ENCODE measurements at places on chromosomes 7 and 10.

GRCh38 chr7:73871163-73872011 is 10.4 kb downstream of the TMEM270 start:
- DNase-seq = no peak

DNA sequence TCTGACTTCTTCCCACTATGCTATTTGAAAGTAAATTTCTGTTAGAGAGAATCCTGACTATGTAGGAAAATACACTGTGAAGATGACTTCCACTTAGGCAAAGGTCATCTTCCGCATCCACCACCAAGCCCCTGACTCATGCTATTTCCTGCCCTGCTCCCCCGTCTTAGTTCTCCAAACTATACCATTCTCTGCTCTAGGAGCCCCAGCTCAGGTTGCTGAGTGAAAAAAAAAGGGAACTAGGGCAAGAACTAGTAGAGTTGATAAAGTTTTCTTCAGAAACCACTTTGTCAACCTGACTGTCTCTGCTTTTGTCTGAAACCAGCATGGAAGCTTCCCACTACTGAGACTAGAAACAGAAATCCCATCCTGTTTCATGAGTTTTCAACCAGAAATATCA is 96.9 kb downstream of the EVX1 start:
- DNase-seq = peak; percentile 89

- peak; percentile 15 for DNase-seq
These were observed 214.7 kb downstream of the CELF2 start for GRCh38 chr10:11232222-11232961.

DNA sequence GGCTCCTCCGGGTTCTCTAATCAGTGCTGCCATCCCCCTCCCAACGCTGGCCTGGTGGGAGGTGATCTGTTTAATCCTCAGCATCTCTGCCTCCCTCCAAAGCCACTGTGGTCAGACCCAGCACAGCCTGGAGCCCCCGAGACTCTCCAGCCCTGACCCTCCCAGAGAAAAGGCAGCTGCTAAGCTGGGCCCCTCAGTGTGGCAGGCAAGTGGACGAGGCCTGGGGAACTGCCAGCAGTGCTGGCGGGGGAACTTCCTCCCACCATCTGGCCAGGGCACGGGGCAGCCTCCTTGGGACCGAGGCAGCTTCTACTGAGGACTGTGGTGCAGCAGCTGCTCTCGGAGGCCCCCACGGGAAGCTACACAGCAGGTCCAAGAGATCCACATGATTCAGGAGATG is 51.1 kb downstream of the DPYSL4 start:
- DNase-seq = peak; percentile 34

GRCh38 chr10:44975431-44976331 is 2.9 kb downstream of the DEPP1 start:
- no peak for DNase-seq

GRCh38 chr7:137880432-137880831 is 33.7 kb upstream of the DGKI start:
- DNase-seq = peak; percentile 11

- DNase-seq = peak; percentile 42
These were observed 1.3 kb upstream of the CDK14 start for GRCh38 chr7:90594751-90595317.
